ENCODE measurements at places on chromosomes 6 and 20.

- no peak for DNase-seq
Observed at GRCh38 chr6:75849329-75850025, 100.4 kb downstream of the MYO6 start.

- DNase-seq = no peak
Observed at GRCh38 chr6:2828629-2829028, 13.0 kb downstream of the SERPINB1 start.

DNA sequence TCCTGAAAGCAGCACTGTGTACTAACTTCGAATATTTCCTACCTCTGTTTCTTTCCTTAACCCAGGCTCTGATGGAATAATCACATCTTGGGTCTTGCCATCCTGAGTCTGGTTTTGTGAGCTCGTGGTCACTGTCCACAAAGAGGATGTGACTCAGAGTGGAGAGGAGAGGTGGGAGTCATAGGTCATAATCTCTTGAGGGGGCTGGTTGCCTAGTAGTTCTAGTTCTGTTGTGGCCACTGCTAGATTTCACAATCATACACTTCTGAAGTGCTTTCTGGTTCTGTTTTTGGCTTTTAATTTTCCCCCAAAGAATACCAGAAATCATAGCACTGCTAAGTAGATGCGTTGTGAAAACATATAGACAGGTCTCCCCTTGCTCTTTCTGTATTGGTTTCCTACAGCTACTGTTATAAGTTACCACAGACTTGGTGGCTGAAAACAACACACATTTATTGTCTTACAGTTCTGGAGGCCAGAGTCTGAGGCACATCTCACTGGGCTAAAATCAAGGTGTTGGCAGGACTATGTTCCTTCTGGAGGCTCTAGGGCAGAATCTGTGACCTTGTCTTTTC, 102.8 kb downstream of the NRSN1 start:
- no peak for DNase-seq

- DNase-seq = no peak
Observed at GRCh38 chr6:34852406-34853085, 35.3 kb downstream of the TAF11 start.

- no peak for DNase-seq
Observed at GRCh38 chr6:129342243-129342642, 367.7 kb downstream of the ARHGAP18 start.

- no peak for DNase-seq
Observed at GRCh38 chr6:169145991-169146501, 107.6 kb downstream of the THBS2 start.

GRCh38 chr6:109079981-109080380, 14.7 kb downstream of the SESN1 start:
- no peak for DNase-seq

GRCh38 chr6:149249370-149250357, 67.8 kb upstream of the TAB2 start:
- DNase-seq = no peak

- no peak for DNase-seq
Observed at GRCh38 chr6:135145063-135145800, 35.9 kb upstream of the MYB start.

DNA sequence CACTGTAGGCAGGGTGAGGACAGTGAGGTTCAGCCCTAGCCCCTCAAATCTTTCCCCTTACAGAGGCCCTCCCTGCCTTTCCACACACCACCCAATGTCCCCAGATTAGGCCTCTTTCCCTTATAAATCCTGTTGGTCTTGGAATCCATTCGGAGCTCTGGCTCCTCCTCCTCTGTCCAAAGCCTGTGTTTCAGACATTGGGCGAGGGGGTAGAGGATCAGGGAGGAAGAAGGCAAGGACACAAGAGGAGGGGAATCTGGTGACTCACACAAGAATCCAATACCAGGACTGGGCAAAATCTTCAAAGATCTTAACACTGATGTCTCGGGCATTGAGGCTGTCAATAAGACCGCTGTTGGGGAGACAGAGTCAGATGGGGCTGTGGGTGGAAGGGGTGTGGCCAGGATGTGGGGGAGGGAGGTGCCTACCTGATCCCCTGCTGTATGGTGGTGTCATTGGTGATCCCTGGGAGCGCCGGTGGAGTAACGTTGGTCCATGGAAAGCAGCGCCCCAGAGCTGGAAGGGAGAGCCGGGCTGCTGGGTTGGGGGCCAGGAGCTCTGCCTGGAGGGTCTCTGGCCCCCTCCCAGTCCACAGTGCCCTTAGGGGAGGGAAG, 7.6 kb downstream of the SLC44A4 start:
- no peak for DNase-seq

GRCh38 chr20:20085071-20085470, 32.7 kb downstream of the CFAP61 start:
- no peak for DNase-seq

DNA sequence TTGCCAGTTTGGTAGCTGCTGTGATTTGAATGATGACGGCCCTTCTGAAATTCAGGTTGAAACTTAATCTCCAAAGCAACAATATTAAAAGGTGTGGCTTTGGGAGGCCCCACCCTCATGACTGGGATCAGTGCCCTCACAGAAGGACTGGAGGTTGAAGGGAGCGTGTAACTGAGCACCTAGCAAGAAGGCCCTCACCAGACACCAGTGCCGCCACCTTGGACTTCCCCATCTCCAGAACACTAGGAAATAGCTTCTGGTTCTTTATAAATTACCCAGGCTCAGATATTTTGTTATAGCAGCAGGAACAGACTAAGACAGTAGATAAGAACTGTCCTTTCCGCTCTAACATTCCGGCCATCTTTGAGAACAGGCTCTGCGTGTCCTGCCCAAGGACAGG, 243.1 kb downstream of the DLL1 start:
- no peak for DNase-seq

- DNase-seq = no peak
Observed at GRCh38 chr6:33679761-33680160, 31.7 kb downstream of the UQCC2 start.

DNA sequence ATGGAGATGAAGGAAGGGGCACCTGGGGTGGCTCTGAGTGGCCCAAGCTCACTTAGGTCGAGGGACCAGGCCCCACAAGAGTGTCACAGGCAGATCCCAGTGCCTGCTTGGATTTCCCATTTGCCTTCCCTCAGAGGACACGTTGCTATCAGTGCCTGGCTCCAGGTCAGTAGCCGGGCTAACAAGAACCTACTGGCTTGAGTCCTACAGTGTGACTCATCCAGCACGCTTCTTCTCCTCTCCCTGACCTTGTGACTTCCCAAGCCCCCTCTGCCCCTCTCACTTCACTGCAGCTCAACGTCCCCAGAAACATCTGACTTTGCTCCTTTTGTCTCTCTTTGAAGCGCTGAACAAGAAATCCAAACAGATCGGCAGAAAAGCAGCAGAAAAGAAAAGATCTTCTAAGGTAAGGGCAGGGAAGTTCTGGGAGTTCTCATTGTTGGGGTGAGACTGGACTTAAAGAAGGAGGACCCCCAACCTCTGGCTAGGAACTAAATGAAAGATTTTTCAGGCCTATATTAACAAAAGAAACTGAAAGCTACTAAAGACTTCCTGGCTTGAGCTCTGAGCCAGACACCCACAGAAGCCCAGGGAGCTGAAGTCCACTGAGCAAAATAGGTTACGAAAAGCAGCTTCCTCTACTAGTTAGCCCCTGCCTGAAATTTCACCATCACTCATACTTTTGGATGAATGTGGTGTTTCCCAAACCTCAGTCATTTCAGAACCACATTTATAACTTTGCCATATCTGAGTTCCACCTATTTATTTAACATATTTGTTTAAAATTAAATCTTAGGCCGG, 21.5 kb downstream of the ASIP start:
- no peak for DNase-seq

- DNase-seq = no peak
Observed at GRCh38 chr20:62516338-62516737, 40.5 kb upstream of the GATA5 start.

DNA sequence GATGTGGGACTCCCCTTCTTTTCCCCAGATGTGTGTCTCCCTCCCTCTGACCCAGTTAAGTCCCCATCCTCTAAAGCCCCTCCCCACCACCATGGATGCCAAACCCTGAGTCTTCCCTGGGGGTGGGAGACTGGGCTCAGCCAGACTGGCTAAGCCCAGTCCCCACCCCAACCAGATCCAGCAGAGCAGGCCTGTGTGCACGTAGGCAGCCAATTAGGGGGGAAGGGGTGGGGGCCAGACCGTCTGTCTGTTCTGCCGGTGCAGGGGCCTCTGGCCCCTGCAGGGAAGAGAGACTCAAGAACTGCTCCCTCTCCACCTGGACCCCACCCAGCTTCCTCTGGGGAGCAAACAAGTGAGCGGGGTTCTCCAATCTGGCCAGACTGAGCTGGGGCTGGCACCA, 605 bp downstream of the COX4I2 start:
- no peak for DNase-seq

GRCh38 chr6:158991017-158991723, 8.8 kb downstream of the RSPH3 start:
- DNase-seq = no peak

- no peak for DNase-seq
Observed at GRCh38 chr6:17021539-17021889, 80.3 kb upstream of the STMND1 start.

GRCh38 chr6:125940247-125941041, 16.1 kb upstream of the HINT3 start:
- DNase-seq = no peak

DNA sequence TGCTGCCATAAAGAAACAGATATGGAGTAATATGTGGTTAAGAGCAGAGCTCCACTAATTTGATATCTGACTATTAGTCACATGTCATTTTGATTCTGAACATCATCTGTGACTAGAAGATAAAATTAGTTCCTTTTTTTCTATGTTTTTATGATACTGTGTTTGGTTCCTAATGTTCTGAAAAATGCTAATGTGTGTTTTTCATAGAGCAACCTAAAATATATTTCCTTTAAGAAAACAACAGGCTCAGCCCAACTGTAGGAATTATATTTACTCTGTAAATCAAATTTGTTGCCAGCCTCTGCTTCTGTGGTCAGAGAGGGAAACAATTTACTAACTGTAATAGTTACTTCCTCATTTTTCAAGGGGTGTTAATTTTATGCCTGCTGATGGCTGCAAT, 33.3 kb upstream of the TXLNB start:
- DNase-seq = no peak

GRCh38 chr20:1844325-1845162, 50.7 kb upstream of the SIRPA start:
- no peak for DNase-seq

- DNase-seq = peak; percentile 87
Observed at GRCh38 chr6:116279232-116280160, at the start of gene TSPYL1. Gene TSPYL1, minus strand, starts transcription at chr6:116279930. Its CDS starts 100 bp downstream, at chr6:116279830.

DNA sequence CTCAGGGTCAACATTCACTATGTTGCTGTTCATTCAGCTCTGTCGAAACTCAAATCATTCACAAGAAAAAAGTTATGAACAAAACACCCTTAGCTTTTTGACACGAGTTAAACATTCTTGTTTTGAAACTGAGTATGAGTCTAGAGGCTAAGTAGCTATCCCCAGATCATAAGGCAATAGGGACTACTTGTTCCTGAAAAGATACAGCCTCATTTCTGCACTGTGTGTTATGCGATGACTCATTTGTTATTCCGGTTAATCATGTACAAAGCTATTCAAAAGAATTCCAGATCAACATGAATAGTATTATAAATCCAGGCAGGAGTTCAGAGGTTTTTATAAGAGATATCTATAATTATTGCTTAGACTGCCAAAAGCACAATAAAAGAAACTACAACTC, 908.0 kb downstream of the QKI start:
- no peak for DNase-seq

DNA sequence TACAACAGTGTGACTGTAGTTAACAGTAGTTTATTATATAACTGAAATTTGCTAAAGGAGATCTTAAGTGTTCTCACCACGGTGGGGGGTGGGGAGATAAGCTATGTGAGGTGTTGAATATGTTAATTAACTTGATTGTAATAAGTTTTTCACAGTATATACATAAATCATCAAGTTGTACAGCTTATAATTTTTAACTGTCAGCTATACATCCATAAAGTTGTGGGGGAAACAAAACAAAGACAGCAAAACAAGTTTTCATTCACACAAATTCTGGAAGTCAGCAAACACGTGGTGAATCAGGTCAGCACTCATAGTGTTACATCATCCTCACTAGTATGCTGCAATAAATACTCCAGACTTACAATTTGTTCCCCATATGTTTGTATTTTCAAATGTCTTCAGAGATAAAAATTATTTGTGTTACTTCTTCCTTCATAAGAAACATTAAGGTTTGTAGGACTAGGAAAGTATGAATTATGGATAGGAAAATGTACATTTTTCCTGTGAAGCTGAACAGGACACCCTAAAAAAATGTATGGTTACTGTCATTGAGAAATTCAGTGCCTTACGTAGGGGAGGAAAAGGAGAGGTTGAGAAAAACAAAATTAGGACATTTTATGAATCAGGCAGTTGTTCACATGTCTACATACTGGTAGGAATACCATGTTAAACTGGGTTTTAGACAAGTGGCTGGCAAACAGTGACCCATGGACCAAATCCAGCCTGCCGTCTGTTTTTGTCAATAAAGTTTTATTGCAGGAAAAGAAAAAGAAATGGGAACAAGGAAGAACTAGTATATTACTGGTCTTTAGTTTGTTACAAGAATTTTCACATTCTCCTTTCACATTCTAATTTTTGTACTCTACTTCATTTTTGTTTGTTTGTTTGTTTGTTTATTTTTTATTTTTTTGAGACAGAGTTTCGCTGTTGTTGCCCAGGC, 6.0 kb downstream of the SUMO4 start:
- no peak for DNase-seq

- no peak for DNase-seq
Observed at GRCh38 chr6:109687271-109687761, 3.7 kb downstream of the AK9 start.

DNA sequence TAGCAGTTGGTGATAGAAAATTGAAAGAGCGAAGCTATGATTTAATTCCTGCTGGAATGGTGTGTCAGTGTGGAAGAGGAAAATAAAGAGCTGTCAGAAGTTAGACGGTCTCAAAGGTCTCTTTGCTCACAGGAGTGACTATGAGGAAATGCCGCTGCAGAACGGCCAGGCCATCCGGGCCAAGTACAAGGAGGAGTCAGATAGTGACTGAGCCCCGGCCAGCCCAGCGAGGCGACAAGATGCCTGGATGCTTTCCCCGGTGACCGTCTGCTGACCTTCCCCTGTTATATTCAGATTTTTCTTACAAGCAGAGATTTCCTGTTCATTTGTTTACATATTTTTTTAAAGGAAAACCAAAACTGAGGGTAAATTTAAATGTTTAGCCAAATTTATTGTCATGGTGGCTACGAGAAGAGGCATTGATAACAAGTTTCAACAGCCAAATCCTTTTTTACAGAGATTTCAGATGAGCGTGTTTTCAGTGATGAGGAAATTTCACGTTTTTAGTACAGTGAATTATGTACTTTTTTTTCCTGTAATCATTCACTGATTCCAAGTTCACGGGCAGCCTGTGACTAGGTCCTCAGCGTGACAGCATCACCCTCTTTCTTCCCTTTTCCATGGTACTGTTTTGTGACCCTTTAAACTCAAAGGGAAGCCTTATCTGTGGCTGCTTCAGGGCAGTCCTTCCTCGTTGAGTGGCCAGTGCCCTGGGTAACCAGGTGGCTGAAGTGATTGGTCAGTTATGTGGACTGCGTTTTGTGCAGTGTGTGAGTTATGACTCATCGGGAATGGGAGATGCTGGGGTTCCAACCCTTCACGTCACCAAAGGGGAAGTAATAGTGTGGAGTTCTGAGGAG, 12.6 kb downstream of the DYNLT1 start:
- DNase-seq = no peak
